ENCODE measurements at places on chromosomes 5 and 9.

DNA sequence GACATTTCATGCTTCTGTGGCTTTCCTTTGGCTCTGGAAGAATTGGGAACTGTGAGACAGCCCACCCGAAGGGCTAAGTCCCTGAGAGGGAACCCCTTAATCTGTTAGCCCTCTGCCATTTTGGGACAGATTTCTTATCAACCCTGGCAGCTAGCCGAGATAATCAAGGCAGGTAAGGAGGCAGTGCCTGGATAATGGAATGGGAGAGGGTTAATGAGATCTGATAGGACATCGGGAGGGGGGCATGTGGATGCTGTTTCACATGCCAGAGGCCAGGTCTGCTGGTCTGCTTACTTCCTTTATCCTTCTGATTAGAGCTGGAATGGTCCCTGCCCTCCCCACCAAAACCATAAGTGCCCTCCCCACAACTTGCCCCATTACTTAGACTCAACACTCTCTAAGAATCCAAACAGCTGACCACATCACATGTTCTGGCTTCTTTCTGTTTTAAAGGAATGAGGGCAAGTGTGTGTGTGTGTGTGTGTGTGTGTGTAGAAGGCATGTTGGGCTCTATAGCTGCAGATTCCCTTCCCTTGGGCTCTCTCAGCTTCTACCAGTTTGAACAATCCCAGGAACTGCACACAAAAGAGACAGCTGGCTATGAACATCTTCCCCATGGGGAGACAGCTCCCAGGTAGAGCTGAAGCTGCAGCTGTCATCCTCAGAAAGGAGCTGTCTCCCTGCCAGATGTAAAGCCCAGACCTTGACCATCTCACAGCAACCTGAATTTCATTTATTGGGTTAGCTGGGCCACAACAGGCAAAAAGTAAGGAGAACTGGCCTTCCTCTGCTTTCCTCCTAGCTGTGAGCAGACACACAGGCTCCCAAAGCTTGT is 221.3 kb downstream of the PIK3R1 start:
- DNase-seq, result no peak

DNA sequence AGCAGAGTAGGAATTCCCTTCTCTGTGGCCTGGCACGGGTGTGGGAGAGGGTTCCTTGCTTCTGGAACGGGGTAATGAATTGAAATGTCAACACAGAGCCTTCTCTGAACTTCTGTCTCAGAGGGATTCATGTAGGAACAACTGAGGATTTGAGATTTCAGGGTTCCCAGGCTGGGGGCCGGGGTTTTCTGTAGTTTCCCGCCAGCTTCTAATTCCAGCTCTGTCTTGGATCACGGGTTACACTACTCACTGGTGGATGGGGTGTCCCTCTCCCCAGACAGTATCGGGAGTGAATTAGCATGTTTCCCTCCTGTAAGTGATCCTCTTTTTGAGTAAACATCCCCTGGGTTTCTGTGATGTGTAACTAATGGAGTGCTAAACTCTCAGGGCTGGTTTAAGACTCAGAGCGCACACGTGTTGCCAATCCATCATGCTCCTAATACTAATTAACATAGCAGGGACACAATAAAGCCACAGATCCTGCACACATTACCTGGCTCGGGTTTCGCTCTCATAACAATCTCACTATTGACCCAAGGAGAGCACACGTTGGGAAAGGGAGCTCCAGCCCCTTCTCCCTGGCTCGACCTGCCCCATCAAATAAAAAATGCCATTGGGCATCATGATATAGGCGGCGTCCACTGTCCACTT is 18.1 kb upstream of the DMRT2 start:
- DNase-seq, result no peak

- DNase-seq, result no peak
These were observed 38.4 kb downstream of the HRH2 start for GRCh38 chr5:175696139-175696854.

DNA sequence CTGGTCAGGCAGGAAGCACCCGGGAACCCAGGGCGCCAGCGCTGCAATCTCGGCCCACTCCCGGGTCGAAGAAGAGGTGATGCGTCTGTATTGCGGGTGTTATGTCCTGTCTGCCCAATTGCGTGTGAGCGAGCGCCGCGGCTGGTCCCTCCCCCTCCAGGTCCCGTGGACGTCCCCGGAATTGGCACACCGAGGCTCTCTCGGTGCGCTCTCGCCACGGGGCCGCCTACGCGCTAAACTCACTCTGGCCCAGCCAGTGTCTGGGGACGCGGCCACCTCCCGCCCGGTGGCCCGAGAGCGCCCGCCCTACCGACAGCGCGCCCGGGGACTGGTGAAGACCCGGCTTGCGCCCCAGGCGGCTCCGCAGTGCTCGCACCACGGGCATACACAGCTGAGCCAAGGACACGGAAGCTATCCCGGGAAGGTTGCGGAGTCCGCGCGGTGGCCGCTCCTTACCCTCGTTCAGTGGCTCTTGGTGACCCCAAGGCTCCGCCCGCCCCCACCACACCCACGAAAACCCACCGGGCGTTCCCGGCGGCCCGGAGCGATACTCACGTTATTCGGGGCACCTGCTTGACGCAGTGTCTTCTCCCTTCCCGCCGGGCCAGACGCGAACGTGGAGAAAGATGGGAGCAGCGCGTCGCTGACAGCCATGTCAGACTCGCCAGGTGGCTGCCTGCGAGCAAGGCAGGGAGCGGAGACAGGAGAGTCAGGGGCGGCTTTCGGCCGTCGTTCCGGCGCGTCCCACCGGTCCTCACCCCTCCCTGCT is 1.0 kb downstream of the KLF4 start:
- no peak for DNase-seq

DNA sequence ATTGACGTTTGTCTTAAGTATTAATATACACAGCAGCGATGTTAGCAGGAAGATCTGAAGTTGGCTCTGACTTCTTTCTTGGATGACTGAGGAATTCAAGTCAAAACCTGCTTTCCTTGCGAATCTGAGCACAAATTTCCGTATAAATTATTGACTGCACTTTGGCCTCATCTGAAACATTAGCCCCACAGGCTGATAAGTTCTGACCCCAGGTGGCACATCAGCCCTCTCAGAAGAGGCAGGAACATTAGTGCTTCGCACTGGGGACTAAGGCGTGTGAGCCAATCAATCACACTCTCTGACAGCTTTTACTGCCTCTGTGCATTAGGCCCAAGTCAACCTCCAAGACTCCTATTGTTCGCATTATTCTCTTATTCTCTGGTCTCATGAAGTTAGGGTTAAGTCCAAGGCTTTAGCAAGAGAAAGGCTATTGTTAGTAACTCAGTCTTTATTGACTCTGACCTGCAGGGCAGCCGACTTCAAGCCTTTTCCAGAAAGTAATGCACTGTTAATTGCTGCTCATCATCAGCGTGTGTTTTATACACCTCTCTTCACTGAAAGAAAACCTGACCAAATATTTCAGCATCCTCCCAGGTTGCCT is 84.2 kb downstream of the ZNF608 start:
- DNase-seq, result no peak

DNA sequence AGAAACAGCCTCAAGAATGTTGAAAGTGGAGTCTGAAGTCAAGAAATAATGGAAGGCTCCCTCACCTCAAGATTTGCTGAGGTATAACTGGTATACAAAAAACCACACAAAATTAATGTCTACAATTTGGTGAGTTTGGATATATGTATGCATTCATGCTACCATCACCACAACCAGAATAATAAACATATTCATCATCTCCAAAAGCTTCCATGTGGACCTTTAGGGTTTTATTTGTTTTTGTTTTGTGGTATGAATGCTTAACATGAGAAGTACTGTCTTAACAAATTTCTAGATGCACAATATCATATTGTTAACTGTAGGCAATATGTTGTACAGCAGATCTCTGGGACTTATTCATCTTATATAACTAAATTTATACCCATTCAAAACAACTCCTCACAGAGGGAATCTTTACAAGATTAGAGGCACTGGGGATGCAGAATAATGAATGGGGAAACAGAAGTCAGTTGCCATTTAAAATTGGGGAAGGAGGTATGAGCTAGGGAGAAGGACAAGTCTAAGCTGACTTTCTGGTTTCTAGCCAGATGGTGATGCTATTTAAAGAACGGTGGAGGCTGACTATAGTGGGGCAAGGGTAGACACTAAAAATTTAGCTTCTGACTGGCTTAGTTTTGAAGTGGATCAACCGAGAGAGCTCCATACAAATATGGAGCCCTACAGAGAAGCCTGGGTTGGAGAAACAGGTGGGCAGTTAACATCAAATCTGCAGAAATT is 213.9 kb downstream of the BNC2 start:
- DNase-seq, result no peak

GRCh38 chr9:109063760-109064159 is 50.5 kb upstream of the CTNNAL1 start:
- DNase-seq, result peak; percentile 14

DNA sequence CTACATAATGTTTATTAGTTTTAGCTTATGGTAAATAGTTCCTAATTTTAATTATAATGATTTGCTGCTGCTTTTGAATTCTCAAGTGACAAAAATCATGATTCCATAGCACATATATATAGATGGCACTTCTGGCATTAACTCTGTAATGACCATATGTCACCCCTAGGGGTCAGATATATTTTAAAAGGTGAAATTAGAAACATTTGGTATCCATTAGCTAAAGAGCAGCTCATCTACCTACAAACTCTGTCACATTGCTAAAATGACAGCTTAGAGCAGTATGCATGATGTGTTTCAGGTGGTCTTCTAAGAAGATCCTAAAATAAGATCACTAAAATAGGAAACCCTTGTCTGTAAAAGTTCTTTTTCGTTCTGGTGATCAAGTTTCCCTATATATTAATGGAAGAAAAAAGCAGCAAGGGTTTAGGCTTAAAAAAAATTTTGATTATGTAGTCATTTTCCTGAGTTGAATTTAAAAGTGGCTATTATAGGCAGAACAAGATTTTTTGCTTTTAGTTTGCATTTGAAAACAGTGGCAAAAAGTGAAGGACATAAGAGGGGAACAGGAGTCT is 157.7 kb upstream of the POU5F2 start:
- DNase-seq, result no peak

DNA sequence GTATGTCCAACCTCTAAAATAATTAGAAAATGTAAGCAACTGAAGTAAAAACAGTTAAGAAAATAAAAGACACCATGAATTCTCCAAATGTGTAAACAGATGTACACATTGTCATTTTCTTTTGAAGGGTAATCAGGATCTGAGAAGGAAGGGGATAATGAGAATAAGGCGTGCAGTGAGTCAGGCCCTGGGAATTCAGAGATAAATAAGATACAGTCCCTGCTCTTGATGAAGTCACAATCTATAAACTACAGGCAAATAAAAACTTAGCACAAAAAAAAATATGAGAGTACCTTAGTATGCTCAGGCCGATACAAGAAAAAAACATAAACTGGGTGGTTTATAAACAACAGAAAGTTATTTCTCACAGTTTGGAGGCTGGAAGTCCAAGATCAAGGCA is 315.3 kb downstream of the DNAH5 start:
- DNase-seq, result no peak

GRCh38 chr5:79140553-79140952 is 28.9 kb downstream of the BHMT start:
- DNase-seq, result no peak

- no peak for DNase-seq
These were observed 63.7 kb upstream of the CXCL14 start for GRCh38 chr5:135642488-135642870.

DNA sequence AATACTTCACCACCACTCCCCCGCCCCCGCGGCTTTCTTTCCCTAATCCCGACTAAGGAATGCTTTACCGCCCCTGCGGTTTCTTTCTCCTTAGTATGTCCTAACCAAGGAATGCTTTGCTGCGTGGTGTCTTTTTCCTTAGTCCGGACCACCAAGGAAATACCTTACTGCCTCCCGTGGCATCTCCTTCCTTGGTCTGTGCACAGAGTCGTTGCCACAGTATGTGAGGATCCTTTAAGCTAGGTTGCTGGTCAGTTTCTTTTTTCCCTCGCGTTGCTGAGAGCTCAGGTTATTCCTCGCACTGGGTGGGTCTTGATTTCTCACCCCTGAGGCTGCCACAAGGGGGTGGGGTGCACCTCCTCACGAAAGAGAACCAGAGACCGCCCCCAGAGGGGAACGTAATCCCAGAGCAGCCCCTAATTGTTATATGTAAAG is 309.4 kb downstream of the NR3C1 start:
- peak; percentile 31 for DNase-seq

GRCh38 chr5:14757850-14758249 is 93.3 kb downstream of the OTULIN start:
- DNase-seq, result no peak

GRCh38 chr9:127537792-127538191 is 74.3 kb upstream of the STXBP1 start:
- DNase-seq, result no peak

DNA sequence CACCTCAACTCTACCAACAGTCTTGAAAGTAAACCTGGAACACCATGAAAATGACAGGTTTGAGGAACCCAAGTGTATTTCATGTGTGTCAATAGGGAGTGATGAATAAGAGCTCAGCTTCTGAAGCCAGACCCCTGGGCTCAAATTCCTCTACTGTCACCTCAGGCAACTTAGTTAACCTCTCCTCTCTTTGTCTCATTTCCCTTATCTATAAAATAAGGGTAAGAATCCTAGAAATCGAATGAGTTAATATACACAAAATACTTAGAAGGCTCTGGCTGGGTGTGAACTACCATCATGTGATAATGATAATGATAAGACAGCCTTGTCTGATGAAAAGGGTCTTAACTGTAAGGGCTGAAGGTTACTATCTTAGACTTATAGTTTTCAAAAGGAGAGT is 66.3 kb downstream of the PIP5K1B start:
- no peak for DNase-seq
